ENCODE measurements at places on chromosomes 3 and 15.

- DNase-seq = no peak
Measured at GRCh38 chr3:29484633-29485032, 203.8 kb downstream of the RBMS3 start.

- DNase-seq = no peak
Measured at GRCh38 chr15:55226127-55226526, 29.4 kb upstream of the RSL24D1 start.

GRCh38 chr3:65126527-65127410 lies 439.0 kb upstream of the ADAMTS9 start:
- no peak for DNase-seq

GRCh38 chr3:8993331-8993730 lies 30.1 kb upstream of the RAD18 start:
- DNase-seq = no peak

DNA sequence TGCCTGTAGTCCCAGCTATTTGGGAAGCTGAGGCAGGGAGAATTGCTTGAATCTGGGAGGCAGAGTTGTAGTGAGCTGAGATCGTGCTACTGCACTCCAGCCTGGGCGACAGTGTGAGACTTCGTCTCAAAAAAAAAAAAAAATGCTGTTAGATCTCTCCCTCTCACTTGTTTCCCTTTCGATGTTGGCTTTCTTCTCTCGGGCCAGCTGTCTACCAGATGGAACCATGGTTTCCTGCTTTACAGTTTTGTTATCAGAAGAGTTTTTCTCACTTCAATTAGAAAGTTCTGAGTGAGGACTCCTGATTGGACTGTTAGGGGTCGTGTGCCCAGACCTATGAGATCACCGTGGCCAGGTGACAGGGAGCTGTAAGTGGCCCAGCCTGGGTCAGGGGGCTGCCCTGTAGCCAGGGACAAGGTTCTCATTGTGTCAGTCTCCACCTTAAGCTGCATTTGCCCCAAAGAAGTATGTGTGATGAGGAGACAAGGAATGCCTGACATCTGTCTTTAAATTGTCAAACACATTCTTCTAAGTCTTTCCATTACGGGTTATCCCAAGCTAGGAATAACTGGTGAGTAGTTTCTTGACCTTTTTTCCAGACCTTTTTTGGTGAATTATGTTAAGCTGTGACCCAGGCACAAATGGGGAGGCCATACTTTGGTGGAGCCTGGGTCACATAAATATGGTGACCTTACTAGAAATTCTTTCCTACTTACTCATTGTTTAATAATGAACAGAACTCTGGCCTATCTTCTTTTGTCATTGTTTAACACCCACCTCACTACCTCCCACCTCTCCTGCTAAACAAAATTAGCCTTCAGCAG lies 25.2 kb downstream of the SNAPC5 start:
- peak; percentile 6 for DNase-seq

DNA sequence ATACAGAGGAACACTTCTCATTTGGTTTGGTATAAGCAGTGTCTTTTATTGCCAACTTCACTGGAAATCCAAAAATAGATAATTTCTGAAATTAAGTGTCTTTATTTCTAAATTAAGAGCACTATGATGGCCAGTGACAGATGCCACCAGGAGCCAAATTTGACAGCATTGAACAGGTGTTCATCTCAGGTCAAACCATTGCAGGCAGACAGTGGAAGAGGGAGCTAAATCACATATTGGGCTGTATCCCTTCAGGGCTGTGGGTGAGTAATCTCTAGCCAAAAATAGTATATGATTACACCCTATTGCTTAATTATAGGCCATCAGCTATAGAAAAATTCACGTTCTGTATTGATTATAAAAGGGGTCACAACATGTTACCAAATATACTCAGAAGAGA lies 457.7 kb downstream of the NAALADL2 start:
- DNase-seq = no peak

DNA sequence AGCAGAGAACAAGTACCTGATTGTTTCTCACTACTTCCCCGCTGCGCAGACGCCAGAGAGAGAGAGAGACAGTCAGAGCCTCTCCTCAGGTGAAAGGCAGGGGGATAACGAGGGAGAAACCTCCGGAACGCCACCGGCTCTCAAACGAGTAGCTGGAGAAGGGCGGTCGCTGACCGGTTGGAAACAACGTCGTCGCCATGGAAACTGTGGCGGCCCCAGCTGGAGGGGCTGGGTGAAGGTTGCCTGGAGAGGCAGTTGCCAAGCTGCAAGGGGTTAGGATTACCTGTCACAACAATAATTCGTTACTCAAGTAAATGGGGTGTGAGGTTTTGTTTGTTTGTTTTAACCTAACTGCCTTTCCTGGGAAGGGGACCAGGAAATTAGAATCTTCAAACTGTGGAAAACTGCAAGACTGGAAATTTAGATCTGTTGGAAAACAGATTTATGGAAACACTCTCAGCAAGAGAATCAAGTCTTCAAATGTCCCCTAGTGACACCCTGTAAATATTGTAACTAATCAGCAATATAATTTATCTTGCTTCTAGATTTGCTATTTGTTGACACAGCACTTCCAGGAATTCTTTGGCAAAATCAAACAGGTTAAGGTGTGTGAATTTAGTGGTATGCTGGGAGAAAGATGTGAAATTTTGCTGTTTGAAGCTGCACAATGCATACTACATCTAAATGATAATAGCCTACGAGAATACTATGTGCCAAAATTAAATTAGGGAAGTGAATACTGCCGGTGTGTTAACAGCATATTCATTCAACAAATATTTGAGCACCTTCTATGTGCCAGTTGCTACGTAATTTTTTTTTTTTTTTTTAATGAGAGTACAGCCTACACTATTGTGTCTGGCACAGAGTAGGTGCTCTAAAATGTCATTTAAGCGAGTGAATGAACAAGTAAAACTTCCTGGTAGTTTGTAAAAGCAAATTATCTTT lies at the start of gene DNAH12:
TSS of gene DNAH12 (minus strand) at position 164 of the 945 bp plus-strand sequence. CDS start 1,474 bp downstream, outside the sequence.
- DNase-seq = no peak

GRCh38 chr3:124207873-124208485 lies 216.1 kb upstream of the ROPN1 start:
- no peak for DNase-seq

Data from stimulated activated CD8-positive, alpha-beta memory T cell treated with anti-CD3 and anti-CD28 coated beads, Interleukin-12 subunit alpha, Interleukin-12 subunit beta, amount 100 ng/mL, for 1 hour (primary cell).